Omental fat pad (tissue), 4 donors: ENCODE measurements at places on chromosomes 7 and 10. TPM values are rescaled to one million over a fixed set of nuclear protein-coding genes. Genes with fewer than 3 reads are reported as not detected.

- DNase-seq: no peak
Observed at GRCh38 chr10:113504423-113504822, 48.4 kb upstream of the HABP2 start.

DNA sequence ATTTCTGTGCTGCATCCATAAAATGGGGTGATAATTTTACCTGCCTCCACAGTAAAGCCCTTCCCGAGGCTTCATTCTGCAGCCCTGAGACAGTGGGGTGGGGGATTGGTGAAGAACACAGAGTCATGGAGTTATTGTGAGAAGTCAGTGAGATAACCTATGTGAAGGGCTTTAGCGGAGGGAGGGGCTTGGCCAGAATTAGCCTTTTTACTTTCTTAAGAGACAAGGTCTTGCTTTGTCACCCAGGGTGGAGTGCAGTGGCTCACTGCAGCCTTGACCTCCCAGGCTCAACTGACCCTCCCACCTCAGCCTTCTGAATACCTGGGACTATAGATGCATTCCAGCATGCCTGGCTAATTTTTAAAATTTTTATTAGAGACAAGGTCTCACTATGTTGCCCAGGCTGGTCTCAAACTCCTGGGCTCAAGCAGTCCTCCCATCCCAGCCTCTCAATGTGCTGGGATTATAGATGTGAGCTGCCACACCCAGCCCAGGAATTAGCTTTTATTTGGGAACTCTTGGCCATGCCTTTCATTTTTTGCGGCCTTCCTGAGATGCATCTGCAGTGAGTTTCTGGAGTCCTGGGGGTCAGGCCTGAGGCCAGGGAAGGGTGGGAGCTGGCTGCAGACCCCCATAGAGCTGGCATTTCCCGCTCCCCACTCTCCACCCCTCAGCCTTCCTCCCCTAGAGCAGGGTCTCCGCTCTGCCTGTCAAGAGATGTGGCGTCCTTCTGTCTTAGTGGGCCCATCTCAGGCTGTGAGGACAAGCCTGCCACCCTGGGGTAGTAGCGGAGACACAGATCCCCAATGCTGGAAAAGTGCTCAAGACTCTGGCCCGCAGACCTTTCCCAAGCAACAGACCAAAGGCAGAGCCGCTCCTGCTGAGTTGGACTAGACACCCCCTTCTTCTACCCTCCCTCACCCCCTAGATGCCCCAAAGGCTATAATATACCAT is 77.0 kb downstream of the ZMIZ1 start:
- DNase-seq: no peak

DNA sequence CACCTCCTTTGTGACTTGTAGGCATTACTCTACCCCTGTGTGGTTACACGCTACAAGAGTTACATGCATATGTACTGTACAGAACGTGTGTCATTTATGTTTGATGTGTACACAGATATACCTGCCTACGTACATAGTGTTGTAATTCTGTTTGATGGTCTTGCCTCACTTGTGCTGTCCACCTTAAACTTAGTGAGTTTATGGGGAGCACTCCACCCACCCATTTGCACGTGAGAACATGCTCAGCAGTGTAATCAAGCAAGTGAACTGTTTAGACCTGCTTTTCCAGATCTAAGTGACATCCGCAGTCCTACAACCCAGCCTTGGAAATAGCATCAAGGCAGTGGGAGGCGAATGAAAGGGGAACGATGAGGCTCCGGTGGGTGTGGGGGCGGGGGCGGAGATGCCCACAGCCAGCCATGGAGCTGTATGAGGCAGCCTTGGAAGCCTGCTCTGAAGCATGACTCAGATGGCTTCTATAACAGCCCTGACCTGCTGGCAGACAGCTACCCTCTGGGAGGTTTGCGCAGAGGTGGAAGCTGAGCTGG is 52.1 kb downstream of the SUFU start:
- DNase-seq: peak; percentile 24

DNA sequence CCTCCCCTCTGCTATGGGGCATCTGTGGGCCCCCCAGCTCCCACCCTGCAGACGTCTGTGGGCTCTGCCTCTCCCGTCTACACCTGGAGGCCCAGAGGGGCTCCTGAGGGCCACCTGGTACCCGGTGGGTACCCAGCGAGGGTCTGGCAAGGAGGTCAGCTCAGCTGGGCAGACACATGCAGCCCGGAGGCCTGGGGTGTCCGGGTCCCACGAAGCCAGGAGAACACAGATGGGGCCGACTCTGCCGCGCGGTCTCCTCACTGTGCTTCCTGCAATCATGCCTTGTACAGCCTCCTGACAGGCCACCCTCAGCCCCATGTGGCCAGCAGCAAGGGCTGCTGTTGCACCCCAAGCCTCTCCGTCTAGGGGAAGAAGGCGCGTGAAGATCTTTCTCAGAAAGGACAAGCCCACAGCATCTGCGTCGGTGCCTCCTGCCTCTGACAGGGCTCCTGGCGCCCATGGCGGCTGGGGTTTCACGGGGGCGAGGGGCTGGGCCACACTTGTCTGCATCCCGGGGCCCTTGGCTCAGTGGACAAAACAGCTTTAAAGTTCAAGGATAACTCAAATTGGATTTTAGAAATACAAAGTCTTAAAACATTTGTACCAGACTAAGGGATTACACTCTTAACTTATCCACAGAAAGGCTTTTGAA is 391.3 kb downstream of the DNAJB6 start:
- DNase-seq: no peak

GRCh38 chr7:142483659-142484317 is 225.9 kb upstream of the PRSS58 start:
- DNase-seq: no peak

- DNase-seq: no peak
Observed at GRCh38 chr7:17120756-17121155, 177.7 kb upstream of the AHR start.

GRCh38 chr10:14447094-14447839 is 116.5 kb upstream of the FRMD4A start:
- DNase-seq: no peak

Gene GDF2
- not detected for total RNA-seq

DNA sequence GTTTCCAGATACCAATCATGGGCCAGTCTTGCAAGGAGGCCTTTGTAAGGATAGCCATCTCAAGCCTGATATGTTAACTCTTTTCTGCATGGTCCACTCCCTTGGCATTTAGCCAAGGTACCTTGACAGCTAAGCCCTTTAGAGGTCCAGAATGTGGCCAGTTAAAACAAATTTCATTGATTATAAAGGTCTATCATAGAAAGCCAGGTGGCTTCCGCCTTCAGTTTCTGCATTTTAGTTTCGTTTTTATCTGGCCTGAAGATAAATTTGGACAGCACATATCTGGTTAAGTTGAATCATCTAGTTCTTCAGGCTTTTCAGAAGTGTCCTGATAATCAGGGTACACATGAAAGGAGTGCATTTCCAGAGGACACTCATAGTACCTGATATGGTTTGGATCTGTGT is 30.7 kb downstream of the ANKIB1 start:
- no peak for DNase-seq

GRCh38 chr7:11831736-11832495 is at the start of gene THSD7A:
TSS of gene THSD7A (minus strand) at chr7:11832198. CDS start at chr7:11831946, 252 bp downstream.
- DNase-seq: no peak

DNA sequence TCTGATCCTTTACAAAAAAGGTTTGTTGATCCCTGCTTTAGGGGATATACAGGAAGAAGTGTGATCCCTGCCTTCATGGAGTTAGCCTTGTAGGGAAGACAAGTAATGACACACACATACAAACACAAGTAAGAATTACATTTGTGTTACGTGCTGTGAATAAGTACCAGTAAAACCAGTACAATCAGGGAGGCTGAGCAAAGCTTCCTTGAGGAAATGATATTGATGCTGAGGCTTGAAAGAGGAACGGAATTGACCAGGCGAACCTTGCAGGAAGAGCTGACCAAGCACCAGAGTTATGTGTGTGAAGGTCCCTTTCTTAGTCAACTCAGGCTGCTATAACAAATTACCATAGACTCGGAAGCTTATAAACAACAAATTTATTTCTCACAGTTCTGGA is 83.6 kb upstream of the CACUL1 start:
- no peak for DNase-seq
